Mammary epithelial cell (primary cell): ENCODE measurements at places on chromosomes 3 and 15. TPM values are rescaled to one million over a fixed set of nuclear protein-coding genes. Genes with fewer than 3 reads are reported as not detected.

- no peak for DNase-seq
Observed at GRCh38 chr15:81752974-81753373, 292.8 kb downstream of the MEX3B start.

DNA sequence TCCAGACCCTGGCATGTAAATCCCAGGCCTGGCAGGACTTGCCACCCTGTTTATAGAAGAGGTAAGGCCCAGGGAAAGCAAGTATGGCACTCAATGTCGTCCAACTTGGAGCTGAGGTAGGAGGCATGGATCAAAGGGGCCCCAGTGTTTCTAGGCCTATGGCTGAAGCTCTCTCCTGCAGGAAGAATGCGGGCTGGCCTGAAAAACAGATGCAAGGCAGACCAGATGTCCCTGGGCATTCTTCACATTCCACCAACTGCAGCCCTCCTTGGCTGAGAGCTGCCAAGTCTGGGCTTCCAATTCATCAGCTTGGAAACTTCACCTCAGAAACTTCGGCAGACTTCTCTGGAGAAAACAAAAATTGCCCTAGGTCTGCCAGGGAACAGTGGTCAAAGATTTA, 22.2 kb downstream of the MESD start:
- no peak for DNase-seq

DNA sequence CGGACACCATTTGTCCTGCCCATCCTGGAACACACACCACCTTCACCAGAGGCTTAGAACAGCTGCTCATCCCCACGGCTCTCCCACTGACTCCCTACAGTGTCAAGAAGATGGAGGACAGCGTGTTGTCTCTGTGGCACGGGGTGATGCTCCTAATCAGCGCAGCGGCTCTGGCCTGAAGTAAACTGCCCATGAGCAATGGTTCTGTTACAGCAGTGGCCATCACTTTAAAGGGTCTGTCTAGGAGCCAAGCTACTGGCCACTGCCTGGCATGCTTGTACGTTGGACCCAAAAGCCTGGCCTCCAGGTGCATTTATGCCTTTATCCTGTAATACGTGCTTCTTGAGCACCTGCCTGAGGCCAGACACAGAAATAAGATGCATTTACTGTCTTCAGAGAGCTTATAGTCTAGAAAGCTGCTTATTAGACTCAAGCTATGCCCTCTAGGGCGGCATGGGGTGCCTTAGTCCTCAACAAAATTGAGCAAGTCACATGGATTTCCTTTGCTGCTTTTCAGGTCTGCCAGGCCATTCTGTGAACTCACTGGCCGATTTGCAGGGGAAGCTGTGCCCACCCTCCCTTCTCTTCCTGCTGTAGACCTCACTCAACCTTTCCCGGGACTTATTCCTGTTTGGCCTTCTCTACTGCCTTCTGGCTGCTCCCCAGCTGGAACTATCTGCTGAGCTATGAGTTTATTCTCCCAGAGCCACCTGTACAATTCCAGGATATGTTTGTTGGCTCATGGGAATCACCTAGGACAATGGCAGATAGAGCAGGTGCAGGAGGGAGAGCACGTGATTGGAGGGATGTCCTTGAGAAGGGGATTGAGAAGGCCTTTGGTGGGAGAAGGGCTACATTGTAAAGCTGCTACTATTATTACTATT, 51.9 kb downstream of the STARD5 start:
- DNase-seq, result no peak

DNA sequence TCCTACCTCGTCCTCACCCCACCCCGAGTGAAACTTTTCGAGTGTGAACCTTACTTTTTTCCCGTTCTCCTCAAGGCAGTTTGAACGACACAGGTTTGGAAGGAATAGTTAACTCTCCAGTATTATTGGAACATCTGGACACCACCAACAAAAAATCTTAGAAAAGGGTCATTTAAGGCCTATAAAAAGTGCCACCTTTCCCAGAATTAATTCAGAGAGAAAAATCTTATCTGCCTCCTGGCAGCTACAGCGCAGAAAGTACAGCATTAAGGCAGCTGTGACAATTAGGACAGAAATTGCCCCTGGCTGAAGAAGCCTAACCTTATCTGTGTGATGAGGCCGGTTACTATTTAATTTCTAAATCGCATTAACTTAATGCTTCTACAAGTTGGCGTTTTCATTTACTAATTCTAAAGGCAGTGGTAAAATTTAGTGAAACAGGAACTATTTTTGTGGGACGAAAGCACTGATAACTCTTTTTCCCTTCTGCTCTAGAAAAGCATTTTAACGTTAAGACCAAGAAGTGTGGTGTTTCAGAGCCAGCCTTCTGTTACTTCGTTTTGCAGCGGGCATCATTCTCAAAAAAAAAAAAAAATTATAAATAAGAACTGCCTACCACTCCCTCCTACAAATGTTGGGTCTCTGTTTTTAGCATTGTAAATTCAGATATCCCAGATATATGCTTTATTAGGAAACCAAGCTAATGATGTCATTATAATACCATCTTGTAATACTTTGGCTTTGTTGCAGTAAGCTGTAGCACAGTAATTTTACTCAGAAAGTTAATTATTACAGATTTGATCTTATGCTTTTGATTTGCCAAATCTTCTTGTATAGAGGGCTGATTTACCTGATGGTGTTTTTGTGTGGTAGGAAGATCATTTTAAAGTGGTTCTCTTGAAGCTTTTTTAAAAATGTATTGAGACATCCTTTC, 1.4 kb downstream of the ATP11B start:
- peak; percentile 7 for DNase-seq

DNA sequence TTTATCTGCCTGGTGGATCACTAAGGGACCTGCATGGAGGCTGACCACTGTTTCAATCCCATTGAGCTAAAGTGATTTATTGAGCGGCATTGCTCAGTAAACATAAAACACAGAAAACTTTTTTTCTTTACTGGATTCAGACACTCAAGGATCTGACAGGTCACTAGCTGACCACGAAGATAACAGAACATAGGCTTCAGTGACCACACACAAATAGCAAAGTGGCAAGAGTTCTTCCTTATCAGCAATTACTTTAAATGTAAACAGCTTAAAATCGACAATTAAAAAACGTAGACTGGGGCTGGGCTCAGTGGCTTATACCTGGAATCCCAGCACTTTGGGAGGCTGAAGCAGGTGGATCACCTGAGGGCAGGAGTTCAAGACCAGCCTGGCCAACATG, 48.7 kb downstream of the STAG1 start:
- no peak for DNase-seq

DNA sequence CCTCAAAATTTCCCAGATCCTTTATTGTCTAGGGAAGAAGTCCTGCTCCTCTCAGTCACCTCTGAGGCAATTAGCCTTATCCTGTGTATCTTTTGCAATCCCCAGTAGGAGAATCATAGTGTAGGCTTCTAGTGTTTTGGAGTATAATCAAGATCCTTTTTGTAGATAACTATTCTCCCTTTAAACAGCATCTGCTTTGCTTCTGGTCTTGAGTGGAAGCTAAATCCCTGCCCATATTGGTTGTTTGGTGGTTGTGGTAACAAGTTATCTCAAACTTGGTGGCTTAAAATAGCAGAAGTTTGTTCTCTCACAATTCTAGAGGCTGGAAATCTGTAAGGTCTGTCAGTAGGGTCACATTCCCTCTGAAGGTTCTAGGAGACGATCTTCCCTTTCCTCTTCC, 217.5 kb upstream of the RASGRP1 start:
- no peak for DNase-seq

- no peak for DNase-seq
Observed at GRCh38 chr15:44015545-44016305, 179.3 kb downstream of the FRMD5 start.

DNA sequence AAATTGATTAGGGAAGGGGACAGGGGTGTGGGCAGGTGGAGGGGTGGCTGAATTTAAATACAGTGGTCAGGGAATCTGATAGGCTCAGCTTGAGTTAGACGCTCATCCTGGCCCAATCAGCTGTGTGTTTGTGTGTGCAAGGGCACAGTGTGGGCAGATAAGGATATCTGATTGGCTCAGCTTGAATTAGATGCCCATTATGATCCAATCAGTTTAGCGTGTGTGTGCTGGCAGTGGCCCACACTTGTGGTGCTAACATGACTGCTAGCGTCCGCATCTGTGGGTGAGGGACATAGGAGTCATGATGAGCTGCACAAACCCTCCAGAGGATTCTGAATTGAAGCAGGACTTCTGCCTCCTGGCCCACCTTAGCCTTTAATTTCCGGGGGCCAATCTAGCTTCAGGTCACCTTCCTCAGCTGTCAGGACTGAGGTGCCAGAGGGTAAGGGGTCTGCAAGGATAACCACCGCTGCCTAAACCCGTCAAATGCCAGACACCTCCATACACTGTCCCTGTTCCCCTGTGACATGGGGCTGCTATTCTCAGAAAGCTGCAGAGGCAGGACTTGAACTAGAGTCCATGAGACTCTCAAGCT, 97.3 kb downstream of the CORO2B start:
- no peak for DNase-seq

The DGKG gene
- total RNA-seq, result 2.5 TPM
